ENCODE measurements at places on chromosomes 2 and 18.

GRCh38 chr2:37642907-37643729 is 28.3 kb downstream of the CDC42EP3 start:
- no peak for DNase-seq

GRCh38 chr2:157443795-157444640 is at the start of gene CYTIP:
CYTIP (minus strand) TSS chr2:157444089; CDS start chr2:157444020, 69 bp downstream.
- DNase-seq, result no peak

DNA sequence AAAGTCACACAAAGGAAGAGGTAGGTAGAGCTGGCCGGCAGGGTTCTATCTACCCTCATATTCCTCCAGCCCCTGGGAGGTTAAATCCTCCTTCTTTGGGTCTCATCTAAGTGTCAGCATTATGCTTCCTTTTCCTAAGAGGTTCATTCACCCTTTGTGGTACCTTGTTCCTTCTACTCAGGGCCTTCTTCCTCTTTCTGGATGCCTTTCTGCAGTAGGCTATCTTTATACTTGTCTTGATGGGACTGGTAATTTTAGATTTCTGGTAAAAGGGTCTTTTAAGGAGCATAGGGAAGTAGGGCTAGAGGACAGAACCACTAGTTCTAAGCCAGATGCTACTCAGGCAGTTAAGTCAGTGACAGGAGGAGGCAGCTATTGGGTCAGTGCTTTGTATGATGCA is 13.7 kb upstream of the TNP1 start:
- DNase-seq, result no peak

GRCh38 chr18:30684825-30685481 is 357.6 kb downstream of the DSC3 start:
- no peak for DNase-seq

GRCh38 chr2:19568809-19569208 is 210.4 kb upstream of the OSR1 start:
- DNase-seq, result no peak

GRCh38 chr2:128373451-128374000 is 54.9 kb upstream of the HS6ST1 start:
- no peak for DNase-seq

Measured in NCI-H82 (cell line).